ENCODE measurements at places on chromosomes 11 and 22. TPM values are rescaled to one million over a fixed set of nuclear protein-coding genes. Genes with fewer than 3 reads are reported as not detected.

GRCh38 chr11:13355191-13355590, 77.6 kb downstream of the BMAL1 start:
- DNase-seq: no peak

Gene EHF
- total RNA-seq: not detected

Gene HORMAD2
- 0.53 TPM for total RNA-seq

DNA sequence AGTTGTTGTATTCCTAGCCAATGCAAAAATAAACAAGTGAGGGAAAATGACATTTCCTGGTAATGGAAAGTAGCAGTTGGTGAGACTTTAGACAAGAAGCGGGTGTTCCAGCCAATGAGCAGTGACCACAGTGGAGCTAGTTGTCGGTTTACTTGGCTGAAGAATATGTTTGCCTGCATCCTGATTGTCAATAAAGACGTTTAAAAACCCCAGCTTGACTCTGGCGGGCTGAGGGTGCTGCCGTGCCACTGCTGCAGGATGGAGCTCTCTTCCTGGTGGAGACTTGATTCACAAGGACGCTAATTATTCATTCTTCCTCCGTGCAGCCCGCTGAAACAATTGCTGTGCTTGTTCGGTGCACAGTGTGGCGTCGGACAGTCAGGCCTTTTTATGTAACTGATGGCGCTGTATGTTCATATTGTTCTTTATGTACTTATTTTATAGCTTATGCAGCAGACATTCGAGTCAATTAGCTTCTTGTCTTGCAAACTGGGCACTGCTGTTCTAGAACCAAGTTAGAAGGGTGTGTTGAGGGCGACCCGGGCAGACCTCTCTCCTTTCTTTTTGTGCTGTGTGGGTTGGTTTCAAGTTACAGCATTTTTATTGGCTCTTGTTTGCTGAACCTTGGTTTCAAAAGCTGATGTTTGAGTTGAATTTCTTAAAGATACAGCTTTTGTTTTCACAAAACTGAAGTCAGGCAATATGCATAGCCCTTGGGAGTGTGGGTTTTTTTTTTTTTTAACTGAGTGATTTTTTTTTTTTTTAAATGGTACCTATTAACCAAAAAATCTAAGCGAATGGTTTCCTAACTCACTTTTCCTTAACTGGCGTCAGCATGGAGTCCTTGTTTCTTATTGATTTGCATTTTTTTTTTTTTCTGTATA, 153.9 kb downstream of the TEAD1 start:
- no peak for DNase-seq

Gene GRAMD1B
- total RNA-seq: 166 TPM

- DNase-seq: no peak
Observed at GRCh38 chr11:75689863-75690609, 21.2 kb upstream of the MAP6 start.

DNA sequence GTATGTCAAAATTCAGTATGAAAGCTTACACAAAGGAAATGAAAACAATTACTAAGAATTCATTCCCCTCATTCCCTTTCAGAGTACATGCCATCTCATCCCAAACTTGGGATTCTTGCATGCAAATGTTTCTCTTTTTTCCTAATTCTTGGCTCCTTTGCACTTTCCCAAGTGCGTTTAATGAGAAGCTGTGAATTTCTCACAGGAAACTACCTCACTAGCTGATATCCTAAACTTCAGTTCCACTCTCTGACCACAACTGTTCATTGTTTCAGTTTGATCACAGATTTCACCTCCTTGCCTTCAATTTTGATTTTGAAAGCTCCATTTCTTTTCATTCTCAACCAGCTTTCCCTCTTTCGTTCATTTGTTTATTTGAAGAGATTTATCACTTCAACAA, 5.9 kb upstream of the ARL14EP start:
- no peak for DNase-seq

- no peak for DNase-seq
Observed at GRCh38 chr11:6505577-6506240, 8.6 kb downstream of the DNHD1 start.

DNA sequence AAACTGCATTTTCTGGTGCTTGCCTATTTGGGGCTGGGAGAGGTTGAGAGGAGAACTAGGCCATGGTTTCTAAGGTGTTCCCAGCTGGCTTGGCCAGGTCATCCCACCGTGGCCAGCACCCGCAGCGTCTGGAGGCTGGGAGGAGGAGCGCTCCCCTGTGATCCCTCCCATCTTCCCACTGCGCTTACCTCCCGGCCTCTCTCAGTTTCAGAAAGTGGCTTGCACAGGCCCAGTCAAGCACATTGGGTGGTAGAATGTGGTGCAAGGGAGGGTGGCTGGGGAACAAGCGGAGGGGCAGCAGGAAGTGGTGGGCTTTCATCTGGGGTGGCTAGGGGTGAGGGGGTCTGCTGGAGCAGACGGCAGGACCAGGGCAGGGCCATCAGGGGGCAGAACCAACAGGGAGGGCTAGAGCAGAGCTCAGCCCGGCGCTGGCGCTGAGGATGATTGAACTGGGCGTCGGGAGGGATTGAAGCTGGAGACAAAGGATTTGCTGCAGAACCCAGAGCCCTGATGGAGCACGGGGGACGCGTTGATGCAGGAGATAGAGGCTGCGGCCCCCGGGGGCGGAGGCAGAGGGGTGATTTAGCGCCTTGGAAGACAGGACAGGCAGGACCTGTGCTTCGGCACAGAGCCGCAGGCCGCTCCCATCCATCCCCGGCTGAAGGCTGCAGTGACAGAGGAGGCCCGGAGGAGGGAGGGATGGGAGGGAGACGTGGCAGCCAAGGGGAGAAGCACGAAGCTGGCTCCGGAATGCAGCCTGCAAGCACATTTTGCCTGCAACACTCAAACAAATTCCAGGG, 76.0 kb downstream of the TRIM29 start:
- no peak for DNase-seq

DNA sequence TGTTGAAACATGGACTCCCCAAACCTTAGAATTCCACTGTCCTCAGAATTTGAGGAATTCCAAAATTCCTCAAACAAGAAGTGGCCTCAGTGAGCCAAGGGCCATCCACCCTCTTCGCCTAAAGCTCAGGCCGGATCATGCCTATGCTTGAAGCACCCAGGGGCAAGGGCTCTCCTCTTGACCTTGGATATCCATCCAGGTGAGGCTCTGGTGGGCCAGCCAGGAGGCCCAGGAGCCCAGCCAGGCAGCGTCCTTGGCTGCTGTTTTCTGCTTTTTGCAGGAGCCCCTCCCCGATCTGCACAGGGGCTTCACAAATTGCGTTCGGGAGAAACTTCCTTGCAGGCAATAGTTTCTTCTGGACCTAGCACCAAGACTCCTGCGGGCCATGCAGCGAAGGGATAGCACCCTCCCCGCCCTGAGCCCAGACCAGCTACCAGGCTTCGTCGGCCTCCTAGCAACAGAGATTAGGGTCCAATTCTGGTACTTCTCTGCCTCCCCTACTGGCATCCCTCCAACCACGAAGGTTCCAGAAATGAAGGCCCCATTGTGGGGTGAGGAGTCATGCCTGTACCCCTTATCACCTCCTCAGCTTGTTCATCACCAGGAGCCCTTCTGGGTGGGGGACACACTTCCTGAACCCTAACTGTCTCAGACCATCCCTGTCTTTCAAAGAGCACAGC, 2.0 kb downstream of the PHLDA2 start:
- no peak for DNase-seq

Gene CTSW
- 10.3 TPM for total RNA-seq

DNA sequence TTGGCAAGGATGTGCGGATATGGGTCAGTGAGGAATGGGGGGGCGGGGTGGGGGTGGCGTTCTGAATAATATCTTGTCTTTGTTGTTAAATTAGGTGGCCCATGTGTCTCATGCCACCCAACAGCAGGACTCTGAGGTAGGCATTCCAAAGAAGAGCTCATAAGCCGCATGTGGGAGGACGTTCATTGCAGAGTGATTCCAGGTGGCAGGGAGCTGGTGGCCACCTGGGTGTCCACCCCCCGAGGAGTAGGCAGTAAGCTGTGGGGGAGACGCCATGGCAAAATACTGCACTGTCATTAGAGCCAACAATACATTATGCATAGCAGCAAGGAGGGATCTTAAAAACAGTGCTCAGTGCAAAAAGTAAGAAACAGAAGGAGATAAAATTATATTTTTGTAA, 14.3 kb upstream of the CAPN5 start:
- no peak for DNase-seq

GRCh38 chr11:132564091-132564885, 968.0 kb downstream of the OPCML start:
- DNase-seq: no peak

Gene TBX10
- total RNA-seq: not detected

GRCh38 chr11:128962896-128963295, 20.2 kb upstream of the TP53AIP1 start:
- DNase-seq: no peak

Measured in activated T-helper 2 cell treated with anti-CD3 and anti-CD28 coated beads, Interferon-gamma antibody, Interleukin-2, Interleukin-4, amounts not matched to agents 10 μg/mL and 5 μg/mL and 100 μg/mL, durations not matched to agents 14 hours and 24 hours and 36 hours (primary cell).